Activated CD4-positive, alpha-beta T cell treated with anti-CD3 and anti-CD28 coated beads, Interleukin-2, amount 10 ng/mL, durations not matched to agents 24 days and 14 days (primary cell): ENCODE measurements at places on chromosomes 1 and 21. TPM values are rescaled to one million over a fixed set of nuclear protein-coding genes. Genes with fewer than 3 reads are reported as not detected.

GRCh38 chr1:31977385-31978131 lies 36.1 kb upstream of the KHDRBS1 start:
- no peak for DNase-seq

GRCh38 chr1:171899838-171900237 lies 58.5 kb downstream of the DNM3 start:
- no peak for DNase-seq

GRCh38 chr1:194959795-194960194 lies 1648.4 kb downstream of the KCNT2 start:
- no peak for DNase-seq

DNA sequence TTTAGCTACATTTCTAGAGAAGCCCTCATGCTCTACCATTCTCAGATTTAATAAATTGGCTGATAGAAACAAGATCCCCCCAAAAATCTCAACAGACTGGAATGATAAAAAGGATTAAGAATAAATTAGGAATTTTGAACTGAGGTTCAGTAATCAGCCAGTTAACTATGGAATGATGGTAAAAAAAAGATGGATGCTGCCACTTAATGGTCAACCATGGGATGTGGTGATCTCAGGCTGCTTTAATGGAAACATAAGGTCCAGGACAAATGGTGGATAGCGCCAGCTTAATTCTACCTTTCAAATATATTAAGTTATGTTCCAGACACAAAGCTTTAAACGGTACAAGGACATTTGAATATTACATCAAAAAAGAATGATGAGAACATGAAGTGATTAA lies 49.9 kb downstream of the CCN1 start:
- no peak for DNase-seq

- DNase-seq, result no peak
Measured at GRCh38 chr1:101044259-101044658, 18.7 kb upstream of the DPH5 start.

GRCh38 chr21:42203321-42203720 lies 15.6 kb upstream of the ABCG1 start:
- no peak for DNase-seq

DNA sequence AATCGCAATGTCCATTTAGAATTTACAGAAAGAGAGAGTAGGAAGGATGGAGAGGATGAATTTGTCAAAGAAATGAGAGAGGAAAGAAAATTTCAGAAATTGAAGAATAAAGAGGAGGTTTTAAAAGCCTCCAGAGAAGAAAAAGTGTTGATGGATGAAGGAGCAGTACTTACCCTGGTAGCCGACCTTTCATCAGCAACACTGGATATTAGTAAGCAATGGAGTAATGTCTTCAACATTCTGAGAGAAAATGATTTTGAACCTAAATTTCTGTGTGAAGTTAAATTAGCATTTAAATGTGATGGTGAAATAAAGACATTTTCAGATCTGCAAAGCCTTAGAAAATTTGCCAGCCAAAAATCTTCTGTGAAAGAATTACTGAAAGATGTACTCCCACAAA lies 12.5 kb downstream of the L1TD1 start:
- DNase-seq, result no peak

DNA sequence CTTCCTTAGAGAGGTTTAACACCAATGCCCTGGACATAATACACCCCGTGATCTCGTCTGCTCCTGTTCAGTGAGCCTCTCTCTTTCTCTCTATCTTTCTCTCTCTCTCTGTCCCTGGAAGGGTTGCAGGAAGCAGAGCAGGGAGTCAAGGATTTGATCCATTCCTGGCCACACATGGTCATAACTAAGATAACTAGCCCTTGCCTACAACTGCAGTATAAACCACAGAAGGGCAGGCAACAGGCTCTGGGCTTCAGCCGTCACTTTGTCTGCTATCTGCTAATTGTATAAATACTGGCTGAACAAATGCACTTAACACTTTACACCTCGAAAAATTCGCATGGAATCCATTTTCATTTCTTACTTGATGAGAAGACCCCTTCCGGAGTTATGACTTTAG lies 357.5 kb upstream of the RUNX1 start:
- DNase-seq, result no peak

DNA sequence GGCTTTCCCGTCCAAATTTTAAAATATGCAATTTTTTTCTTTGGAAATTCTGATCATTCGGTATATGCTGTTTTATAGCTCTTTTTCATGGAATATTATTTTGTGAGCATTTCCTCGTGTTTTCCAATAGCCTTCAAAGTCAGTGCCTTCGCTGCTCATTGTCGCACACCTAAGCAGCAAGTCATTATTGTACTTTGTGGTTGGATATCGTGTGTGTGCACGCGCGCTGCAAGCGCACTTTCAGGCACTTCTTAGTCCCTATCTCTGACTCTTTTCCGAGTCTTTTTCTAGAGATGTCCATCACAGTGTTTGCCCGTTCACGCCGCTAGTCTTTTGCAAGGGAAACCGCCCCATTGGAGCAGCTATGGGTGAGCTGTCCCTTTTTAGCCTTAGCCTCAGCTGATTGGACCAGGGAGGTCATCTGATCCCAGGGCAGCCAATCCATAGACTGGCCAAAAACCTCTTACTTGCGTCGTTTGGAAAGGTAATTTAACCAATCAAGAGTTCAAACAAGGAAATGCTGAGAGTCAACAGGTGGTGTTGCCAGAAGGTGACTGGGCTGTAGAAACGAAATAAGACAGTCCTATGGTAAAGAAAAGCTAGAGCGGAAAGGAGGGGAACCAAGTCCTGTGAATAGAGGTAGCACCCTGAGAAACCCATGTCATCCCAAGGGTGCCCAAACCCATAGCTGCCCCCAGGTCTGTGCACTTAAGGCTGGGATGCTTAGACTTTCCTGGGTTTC lies 710 bp upstream of the HYI start:
- peak; percentile 89 for DNase-seq

DNA sequence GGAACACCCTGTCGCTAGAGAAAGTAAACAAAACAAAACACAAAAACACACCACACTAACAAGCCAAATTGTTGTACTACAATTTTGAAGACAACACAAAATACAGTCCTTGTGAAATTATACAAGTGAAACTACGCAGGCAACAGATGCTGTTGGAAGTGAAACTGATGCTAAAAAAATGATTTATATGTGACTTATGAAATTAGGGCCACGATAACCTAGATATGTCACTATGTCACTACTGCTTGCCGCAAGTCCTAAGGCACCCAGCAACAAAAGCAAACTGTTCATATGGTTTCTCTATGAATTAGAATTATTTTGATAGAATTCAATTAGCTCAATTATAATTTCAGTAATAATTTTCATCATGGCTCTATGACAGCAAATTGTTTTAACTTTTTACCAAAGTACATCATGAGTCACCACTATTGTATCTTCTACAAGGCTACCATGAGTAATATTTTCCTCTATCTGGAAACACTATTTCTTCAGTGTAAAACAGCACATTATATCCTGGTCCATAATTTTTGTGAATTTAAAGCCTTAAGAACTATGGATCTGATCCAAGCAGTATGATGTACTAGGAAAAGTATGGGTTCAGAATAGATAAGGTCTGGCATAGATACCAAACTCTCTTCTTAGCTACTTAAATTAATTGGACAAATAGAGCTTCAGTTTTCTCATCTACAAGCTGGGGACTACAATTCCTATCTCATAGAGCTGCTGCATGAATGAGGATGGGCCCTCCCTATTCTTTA lies 216.3 kb downstream of the COL11A1 start:
- DNase-seq, result no peak

- DNase-seq, result no peak
Measured at GRCh38 chr1:217919683-217920388, 288.7 kb downstream of the SPATA17 start.

- no peak for DNase-seq
Measured at GRCh38 chr21:44552681-44553080, 1.4 kb upstream of the KRTAP10-2 start.

DNA sequence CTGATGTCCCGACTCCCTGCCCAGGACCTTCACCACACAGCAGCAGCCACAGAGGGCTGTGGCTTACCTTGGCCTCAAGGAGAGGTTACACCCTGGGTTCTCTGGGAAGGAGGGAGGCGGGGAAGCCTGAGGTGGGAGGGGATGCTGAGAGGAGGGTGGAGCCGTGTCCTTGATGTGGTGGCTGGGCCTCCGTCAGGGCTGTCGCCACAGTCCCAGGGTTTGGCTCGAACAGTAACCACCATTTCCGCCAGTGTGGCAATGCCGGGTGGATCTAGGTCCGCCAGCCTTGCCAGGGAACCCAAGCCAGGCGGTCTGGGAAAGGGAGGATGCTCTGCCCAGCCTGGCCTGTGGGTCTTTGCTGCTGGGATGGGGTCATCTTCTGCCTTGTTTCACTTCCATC lies 18.4 kb upstream of the CDCA8 start:
- DNase-seq, result peak; percentile 94

- no peak for DNase-seq
Measured at GRCh38 chr1:162315673-162316072, 61.0 kb downstream of the SPATA46 start.

DNA sequence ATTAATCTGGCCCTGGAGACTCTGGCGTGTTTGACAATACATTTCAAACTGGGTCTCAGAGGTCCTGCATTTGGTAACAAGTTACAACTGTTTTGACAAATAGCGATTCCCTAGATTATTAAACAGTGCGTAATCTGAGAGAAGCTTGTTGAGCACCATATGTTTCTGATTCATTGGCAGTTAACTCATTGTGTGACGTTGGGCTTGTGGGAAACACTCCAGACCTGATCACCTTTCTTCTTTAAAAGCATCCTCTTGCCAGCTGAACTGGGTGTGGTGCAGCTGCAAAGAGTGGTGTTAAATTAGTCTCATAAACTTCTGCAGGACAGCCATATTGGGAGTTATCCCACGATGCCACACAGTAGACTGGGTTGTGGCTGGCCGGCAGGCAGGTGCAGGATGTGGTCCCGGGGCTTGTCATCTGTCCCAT lies 82.7 kb downstream of the CDC7 start:
- no peak for DNase-seq

GRCh38 chr1:48943826-48944225 lies 167.1 kb upstream of the BEND5 start:
- DNase-seq, result no peak

Gene CFHR3
- not detected in 2 replicates for total RNA-seq

Gene ADORA3
- total RNA-seq, result not detected in 2 replicates

Gene URB1
- 39.2 and 41.7 TPM in 2 replicates for total RNA-seq

Gene XKR8
- 4.1 and 7.0 TPM in 2 replicates for total RNA-seq

Gene CAMK1G
- 0.54 TPM in 1 of 2 replicates, not detected in the other for total RNA-seq

Gene DMRTA2
- total RNA-seq, result not detected in 2 replicates

Gene PTGFR
- total RNA-seq, result not detected in 2 replicates

Gene HNRNPCL2
- not detected in 2 replicates for total RNA-seq
